Mammary microvascular endothelial cell (primary cell): ENCODE measurements at places on chromosomes 12 and 14. TPM values are rescaled to one million over a fixed set of nuclear protein-coding genes. Genes with fewer than 3 reads are reported as not detected.

KCNMB4 gene
- under 0.01 and 0.05 TPM in 2 replicates for total RNA-seq

RARG gene
- total RNA-seq, result 81.5 and 84.3 TPM in 2 replicates

PLEKHH1 gene
- 0.05 and 0.13 TPM in 2 replicates for total RNA-seq

ASPG gene
- total RNA-seq, result not detected in 2 replicates

SLC24A4 gene
- not detected in 2 replicates for total RNA-seq

TSHR gene
- total RNA-seq, result not detected in 2 replicates

GLT1D1 gene
- total RNA-seq, result not detected in 2 replicates

FSCB gene
- total RNA-seq, result not detected in 2 replicates

ACOT4 gene
- 0.80 and 1.4 TPM in 2 replicates for total RNA-seq

ESPL1 gene
- total RNA-seq, result 14.8 and 22.2 TPM in 2 replicates

LALBA gene
- total RNA-seq, result not detected in 2 replicates

PLEKHG7 gene
- total RNA-seq, result not detected in 2 replicates

OR4Q2 gene
- not detected in 2 replicates for total RNA-seq

ENTPD5 gene
- 6.5 and 8.4 TPM in 2 replicates for total RNA-seq

WNT1 gene
- not detected in 2 replicates for total RNA-seq
